Liver (tissue), 10 donors: ENCODE measurements at places on chromosomes 12 and 14.

DNA sequence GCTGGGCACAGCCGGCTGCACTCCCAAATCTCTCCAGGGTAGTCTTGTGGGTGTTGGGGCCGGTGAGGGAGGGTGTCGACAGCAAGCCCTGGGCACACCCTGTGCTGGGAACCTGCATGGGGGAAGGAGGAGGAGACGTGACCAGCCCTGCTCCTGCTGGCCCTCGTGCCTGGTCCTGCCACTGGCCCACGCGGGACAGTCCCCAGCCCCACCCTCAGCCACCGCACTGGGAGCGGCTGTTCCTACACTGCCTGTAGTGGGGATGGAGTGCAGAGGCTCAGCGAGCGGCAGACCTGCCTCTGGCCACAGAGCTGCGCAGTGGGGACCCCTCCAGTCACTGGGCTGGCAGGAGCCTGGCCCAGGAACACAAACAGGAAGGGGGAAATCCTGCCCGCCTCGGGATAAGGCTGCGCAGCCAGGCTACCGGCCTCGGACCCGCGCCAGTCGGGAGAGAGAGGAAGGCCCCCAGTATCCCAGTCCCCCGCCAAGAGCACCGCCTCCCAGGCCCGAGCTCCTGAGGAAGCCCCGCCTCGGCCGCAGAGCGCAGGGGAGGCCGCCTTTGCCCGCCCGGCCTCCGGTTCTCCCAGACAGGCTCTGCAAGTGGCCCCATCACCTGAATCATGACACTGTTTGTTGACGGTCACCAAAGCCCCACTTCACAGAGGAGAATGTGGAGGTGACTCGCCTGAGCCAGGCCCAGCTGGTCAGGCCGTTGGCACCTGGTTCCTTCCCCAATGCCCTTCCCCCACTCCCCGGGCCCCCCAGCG lies 10.6 kb downstream of the AHNAK2 start:
- no peak overlapping the region for H3K4me3 ChIP-seq
- no peaks in the 10 kb centered on the region for H3K36me3 ChIP-seq
- no peaks in the 10 kb centered on the region for H3K27me3 ChIP-seq
- H3K27ac ChIP-seq: no peak overlapping the region
- H3K4me1 ChIP-seq: no peaks in the 10 kb centered on the region

- DNase-seq: no peak
- no peaks in the 10 kb centered on the region for H3K27me3 ChIP-seq
- H3K4me3 ChIP-seq: no peak overlapping the region
- no peak overlapping the region for H3K27ac ChIP-seq
- H3K36me3 ChIP-seq: no peaks in the 10 kb centered on the region
- no peaks in the 10 kb centered on the region for H3K4me1 ChIP-seq
These were observed 261.5 kb downstream of the SOX5 start for GRCh38 chr12:23687947-23688346.

DNA sequence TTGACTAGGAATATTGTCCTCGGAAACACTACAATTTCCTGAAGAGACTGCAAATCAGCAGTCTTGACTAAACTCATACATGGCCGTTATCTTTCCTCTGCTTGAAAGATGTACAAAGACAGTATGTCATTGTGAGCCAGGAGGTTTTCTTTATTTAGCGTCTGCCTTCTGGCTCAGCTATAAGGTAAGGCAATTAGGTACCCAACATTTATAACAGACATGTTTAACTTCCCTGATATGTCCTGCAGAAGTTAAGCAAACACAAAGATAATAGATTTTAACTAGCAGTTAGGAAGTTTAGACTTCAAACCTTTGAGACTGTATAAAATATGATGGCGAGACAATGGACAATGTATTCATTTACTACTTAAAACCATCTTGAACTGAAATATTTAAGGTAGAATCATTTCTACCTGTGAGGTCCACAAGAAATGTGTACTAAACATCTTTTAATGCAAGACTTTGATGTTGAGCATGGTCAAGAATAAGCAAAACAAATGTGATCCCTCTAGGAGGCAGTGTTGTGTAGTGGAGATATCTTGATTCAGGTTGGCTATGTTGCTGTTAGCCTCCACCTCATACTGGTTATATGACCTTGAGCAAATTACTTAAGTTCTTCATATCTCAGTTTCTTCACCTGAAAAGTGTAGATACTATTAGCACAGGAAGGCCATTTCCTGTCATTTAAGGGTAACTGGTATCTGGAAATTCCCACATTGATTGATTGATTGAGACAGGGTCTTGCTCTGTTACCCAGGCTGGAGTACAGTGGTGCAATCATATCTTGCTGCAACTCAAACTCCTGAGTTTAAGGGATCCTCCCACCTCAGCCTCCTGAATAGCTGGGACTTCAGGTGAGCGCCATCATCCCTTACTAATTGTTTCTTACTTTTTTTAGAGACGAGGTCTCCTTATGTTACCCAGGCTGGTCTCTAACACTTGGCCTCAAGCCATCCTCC lies 96.3 kb upstream of the EEA1 start:
- H3K27ac ChIP-seq: no peak overlapping the region
- H3K27me3 ChIP-seq: no peaks in the 10 kb centered on the region
- DNase-seq: no peak
- H3K36me3 ChIP-seq: no peaks in the 10 kb centered on the region
- no peak overlapping the region for H3K4me3 ChIP-seq

- peaks cover 7% of the 10 kb centered on the region for H3K36me3 ChIP-seq
- no peak for DNase-seq
- H3K27me3 ChIP-seq: no peaks in the 10 kb centered on the region
- no peak overlapping the region for H3K4me3 ChIP-seq
- H3K27ac ChIP-seq: no peak overlapping the region
- no peaks in the 10 kb centered on the region for H3K4me1 ChIP-seq
These were observed 7.3 kb downstream of the MYG1 start for GRCh38 chr12:53306826-53307225.

- H3K27me3 ChIP-seq: no peaks in the 10 kb centered on the region
- H3K27ac ChIP-seq: no peak overlapping the region
- no peaks in the 10 kb centered on the region for H3K4me1 ChIP-seq
- no peak for DNase-seq
- H3K36me3 ChIP-seq: peaks cover 13% of the 10 kb centered on the region
- no peak overlapping the region for H3K4me3 ChIP-seq
These were observed 207.9 kb downstream of the TTC7B start for GRCh38 chr14:90608281-90608680.

DNA sequence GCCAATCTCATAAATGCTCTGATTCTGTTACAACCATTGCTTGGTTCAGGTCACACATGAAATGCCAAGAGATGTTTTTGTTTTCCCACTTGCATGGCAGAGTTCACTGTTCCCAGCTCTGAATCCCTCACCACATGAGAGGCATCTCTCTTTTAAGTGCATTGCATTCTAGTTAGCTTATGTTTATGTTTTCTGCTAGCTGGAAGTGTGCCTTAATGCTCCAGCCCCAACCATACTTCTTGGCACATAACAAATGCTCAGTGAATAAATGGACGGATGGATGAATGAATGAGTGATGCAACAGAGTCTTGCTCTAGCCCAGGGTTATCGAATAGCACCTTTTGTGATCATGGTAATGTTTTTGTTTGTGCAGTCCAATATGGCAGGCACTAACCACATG lies 197.3 kb downstream of the PPM1H start:
- H3K4me3 ChIP-seq: no peak overlapping the region
- H3K27me3 ChIP-seq: no peaks in the 10 kb centered on the region
- H3K36me3 ChIP-seq: no peaks in the 10 kb centered on the region
- no peaks in the 10 kb centered on the region for H3K4me1 ChIP-seq
- no peak for DNase-seq
- no peak overlapping the region for H3K27ac ChIP-seq

DNA sequence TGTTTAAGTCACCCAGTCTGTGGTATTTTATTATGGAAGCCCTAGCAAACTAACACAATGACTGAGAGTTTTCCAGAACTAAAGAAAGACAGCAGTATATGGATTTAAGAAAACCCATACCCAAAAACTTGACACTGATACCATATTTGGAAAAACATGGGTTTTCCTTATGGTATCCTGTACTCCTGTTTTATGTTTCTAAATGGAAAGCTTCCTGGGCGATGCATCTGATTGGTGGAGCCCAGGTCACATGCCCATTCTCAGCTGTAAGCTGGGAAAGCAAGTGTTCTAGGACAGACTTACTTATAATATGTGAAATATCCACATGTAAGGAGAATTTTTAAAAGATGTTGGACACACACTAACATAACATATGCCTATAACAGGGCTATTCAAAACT lies 4.5 kb upstream of the RNASE4 start:
- no peak overlapping the region for H3K27ac ChIP-seq
- no peak overlapping the region for H3K4me3 ChIP-seq
- no peaks in the 10 kb centered on the region for H3K27me3 ChIP-seq
- DNase-seq: no peak
- peaks cover 21% of the 10 kb centered on the region for H3K4me1 ChIP-seq
- no peaks in the 10 kb centered on the region for H3K36me3 ChIP-seq

GRCh38 chr14:62739647-62740046 lies 305.6 kb downstream of the KCNH5 start:
- H3K27me3 ChIP-seq: no peaks in the 10 kb centered on the region
- no peak for DNase-seq
- H3K27ac ChIP-seq: no peak overlapping the region
- no peaks in the 10 kb centered on the region for H3K4me1 ChIP-seq

- no peaks in the 10 kb centered on the region for H3K27me3 ChIP-seq
- H3K27ac ChIP-seq: no peak overlapping the region
- H3K4me1 ChIP-seq: no peaks in the 10 kb centered on the region
These were observed 13.4 kb upstream of the ANKRD33 start for GRCh38 chr12:51874486-51874885.

- no peaks in the 10 kb centered on the region for H3K36me3 ChIP-seq
- H3K27me3 ChIP-seq: no peaks in the 10 kb centered on the region
- H3K4me1 ChIP-seq: peaks cover 18% of the 10 kb centered on the region
- peak; percentile 65 for DNase-seq
- H3K4me3 ChIP-seq: no peak overlapping the region
These were observed 6.0 kb upstream of the CHD4 start for GRCh38 chr12:6613015-6613775.

DNA sequence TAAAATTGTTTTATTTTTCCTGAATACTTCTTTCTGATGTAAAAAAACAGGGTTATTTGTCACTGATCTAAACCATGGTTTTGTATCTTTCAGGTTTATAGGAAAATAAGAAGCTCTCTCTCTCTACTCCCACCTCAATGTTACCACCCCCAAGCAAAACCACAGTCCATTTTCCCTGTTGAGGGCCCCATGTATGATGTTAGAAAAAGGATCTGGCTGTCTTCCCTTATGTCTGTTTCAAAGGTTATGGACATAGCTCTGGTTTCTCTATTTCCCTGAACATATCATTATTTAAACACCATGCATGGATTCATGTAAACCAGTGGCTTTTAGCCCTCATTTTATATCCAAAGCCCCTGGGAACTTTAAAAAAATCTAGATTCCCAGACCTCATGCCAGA lies 649.0 kb upstream of the TBX3 start:
- H3K36me3 ChIP-seq: no peaks in the 10 kb centered on the region
- H3K27me3 ChIP-seq: no peaks in the 10 kb centered on the region
- no peaks in the 10 kb centered on the region for H3K4me1 ChIP-seq
- H3K4me3 ChIP-seq: no peak overlapping the region
- DNase-seq: no peak

DNA sequence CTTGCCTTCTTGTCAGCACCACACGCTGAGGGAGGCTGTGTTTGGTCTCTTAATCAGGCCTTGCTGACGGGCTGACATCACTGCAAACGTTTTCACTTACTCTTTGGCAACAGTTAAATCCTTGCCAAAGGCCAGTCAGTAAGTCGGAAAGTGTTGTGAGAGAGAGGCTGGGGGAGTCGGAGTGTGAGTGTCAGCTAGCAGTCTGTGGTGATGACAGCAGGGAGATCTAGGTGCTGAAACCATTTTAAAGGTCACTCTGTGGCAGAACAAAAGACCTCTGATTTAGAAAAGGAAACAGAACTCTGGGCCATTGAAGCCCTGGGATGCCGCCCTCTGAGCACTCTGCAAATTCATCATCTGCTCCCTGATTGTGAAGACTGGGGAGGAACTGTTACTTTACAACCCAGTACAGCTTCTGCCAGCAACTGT lies 143.5 kb downstream of the PAX9 start:
- no peaks in the 10 kb centered on the region for H3K4me1 ChIP-seq
- H3K27ac ChIP-seq: no peak overlapping the region
- no peaks in the 10 kb centered on the region for H3K27me3 ChIP-seq
- H3K4me3 ChIP-seq: no peak overlapping the region
- DNase-seq: no peak

- H3K27ac ChIP-seq: no peak overlapping the region
- no peak for DNase-seq
- H3K4me3 ChIP-seq: no peak overlapping the region
These were observed 90.6 kb upstream of the AMN1 start for GRCh38 chr12:31819427-31819826.

GRCh38 chr12:12123036-12123604 lies 52.4 kb downstream of the BCL2L14 start:
- no peak overlapping the region for H3K27ac ChIP-seq
- DNase-seq: no peak
- H3K4me3 ChIP-seq: no peak overlapping the region
- H3K4me1 ChIP-seq: no peaks in the 10 kb centered on the region

- DNase-seq: no peak
- H3K36me3 ChIP-seq: no peaks in the 10 kb centered on the region
- no peak overlapping the region for H3K4me3 ChIP-seq
- no peak overlapping the region for H3K27ac ChIP-seq
These were observed 295.9 kb downstream of the ITPR2 start for GRCh38 chr12:26537126-26537525.

- H3K36me3 ChIP-seq: no peaks in the 10 kb centered on the region
- H3K27me3 ChIP-seq: no peaks in the 10 kb centered on the region
- DNase-seq: no peak
- H3K4me3 ChIP-seq: no peak overlapping the region
These were observed 32.7 kb downstream of the SLC25A21 start for GRCh38 chr14:37139710-37140109.

GRCh38 chr14:63326840-63327239 lies 8.1 kb upstream of the GPHB5 start:
- H3K4me3 ChIP-seq: no peak overlapping the region
- H3K36me3 ChIP-seq: no peaks in the 10 kb centered on the region
- no peak overlapping the region for H3K27ac ChIP-seq
- no peak for DNase-seq
- no peaks in the 10 kb centered on the region for H3K27me3 ChIP-seq
- no peaks in the 10 kb centered on the region for H3K4me1 ChIP-seq

- no peak for DNase-seq
- H3K4me3 ChIP-seq: no peak overlapping the region
- H3K27ac ChIP-seq: no peak overlapping the region
- no peaks in the 10 kb centered on the region for H3K36me3 ChIP-seq
These were observed 7.0 kb upstream of the RASSF3 start for GRCh38 chr12:64603183-64603841.

- no peak overlapping the region for H3K4me3 ChIP-seq
- H3K36me3 ChIP-seq: no peaks in the 10 kb centered on the region
- DNase-seq: no peak
- H3K27me3 ChIP-seq: no peaks in the 10 kb centered on the region
These were observed 2.1 kb downstream of the WASHC4 start for GRCh38 chr12:105109465-105110212.

DNA sequence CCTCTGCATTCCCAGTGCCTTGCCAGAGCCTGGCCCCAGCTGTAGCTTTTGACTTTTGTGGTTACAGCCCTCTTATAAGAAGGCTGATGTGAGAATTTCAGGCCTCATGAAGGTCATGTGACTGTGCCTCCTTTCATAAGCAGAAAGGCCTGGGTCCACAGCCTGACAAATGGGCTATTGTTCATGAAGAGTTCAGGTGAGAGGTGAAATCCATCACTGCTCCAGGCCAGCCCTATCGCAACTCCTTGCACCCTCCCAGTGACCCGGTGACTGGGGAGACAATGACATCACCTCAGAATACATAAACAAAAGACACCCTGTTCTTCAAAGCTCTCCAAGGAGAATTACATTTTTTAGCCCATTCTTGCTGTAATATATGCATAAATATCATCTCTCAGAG lies 321.5 kb downstream of the PCNX1 start:
- H3K27ac ChIP-seq: no peak overlapping the region
- no peaks in the 10 kb centered on the region for H3K27me3 ChIP-seq
- no peaks in the 10 kb centered on the region for H3K4me1 ChIP-seq
- no peak overlapping the region for H3K4me3 ChIP-seq
- DNase-seq: no peak
